ENCODE measurements at places on chromosomes 5 and 9.

- no peaks in the 10 kb centered on the region for H3K4me1 ChIP-seq
- no peaks in the 10 kb centered on the region for H3K27me3 ChIP-seq
- no peak overlapping the region for H3K4me3 ChIP-seq
- H3K36me3 ChIP-seq = no peaks in the 10 kb centered on the region
Observed at GRCh38 chr9:109721001-109721400, 59.0 kb upstream of the PALM2AKAP2 start.

DNA sequence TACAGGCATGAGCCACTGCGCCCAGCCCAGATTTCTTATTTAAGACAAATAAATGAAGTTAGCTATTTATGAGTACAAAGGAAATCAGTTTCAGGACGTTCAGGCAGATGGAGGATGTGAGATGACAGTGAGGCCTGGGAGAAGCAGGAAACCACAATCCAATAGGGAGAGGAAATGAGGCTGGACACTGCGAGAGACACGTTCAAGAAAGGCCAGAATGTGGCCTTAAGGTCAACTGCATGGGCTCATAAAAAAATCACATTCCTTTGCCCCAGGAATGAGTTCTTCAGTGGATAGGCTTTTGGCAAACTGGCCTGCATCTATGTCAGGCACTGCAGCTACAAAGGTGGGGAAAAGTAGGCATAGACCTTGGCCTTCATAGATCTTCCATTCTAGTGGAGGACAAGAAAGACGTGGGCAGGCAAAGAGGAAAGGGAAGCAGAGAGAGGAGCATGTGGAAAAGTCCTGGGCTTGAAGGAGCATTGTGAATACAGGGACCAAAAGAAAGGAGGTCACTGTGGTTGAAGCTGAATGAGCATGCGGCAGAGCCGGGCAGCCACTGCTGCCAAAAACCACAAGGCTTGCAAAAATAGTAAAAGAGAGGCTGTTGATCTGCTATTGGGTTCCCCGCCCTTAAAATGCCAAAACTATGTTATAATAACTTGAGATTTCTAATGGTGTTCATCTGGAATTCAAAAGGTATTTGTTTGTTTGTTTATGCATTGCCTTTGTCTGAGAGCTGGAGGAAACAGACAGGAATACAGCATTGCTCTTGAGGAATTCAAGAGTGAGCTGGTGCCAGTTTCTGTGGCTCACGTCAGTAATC lies 133.0 kb downstream of the GNA14 start:
- no peak for DNase-seq
- H3K4me1 ChIP-seq = no peaks in the 10 kb centered on the region
- H3K27ac ChIP-seq = no peak overlapping the region

DNA sequence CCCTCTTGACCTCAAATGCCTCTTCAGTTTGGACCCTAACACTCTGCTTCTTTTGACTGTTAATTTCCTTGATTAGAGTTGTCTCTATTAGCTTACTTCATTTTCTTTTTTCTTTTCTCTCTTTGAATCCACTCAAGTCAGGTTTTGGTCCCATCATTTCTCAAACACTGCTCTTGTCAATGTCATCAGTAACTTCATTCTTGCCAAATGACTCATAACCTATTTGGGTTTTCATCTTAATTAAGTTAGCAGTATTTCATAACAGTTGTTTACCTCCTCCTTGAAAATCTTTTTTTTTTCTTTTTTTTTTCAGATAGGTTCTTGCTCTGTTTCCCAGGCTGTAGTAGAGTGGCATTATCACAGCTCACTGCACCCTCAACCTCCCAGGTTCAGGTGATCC lies 119.6 kb downstream of the PARP8 start:
- no peak overlapping the region for H3K4me3 ChIP-seq
- H3K36me3 ChIP-seq = peaks cover 21% of the 10 kb centered on the region
- no peak overlapping the region for H3K27ac ChIP-seq

DNA sequence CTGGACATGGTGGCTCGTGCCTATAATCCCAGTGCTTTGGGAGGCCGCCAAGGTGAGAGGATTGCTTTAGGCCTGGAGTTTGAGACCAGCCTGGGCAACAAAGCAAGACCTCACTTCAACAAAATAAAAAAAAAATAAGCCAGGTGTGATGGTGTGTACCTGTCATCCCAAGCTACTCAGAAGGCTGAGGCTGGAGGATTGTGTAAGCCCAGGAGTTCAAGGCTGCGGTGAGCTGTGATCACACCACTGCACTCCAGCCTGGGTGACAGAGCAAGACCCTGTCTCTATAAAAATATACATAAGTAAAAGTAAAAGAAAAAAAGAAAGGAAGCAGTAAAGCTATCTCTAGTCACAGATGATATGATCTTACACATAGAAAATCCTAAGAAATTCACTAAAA lies 59.5 kb upstream of the SYNPO start:
- no peak for DNase-seq
- no peak overlapping the region for H3K27ac ChIP-seq
- H3K4me3 ChIP-seq = no peak overlapping the region

GRCh38 chr9:35366627-35367026 lies 123.3 kb upstream of the RUSC2 start:
- peaks cover 14% of the 10 kb centered on the region for H3K36me3 ChIP-seq
- H3K4me3 ChIP-seq = no peak overlapping the region
- H3K27ac ChIP-seq = no peak overlapping the region
- no peak for DNase-seq

- H3K4me1 ChIP-seq = peaks cover 5% of the 10 kb centered on the region
- no peaks in the 10 kb centered on the region for H3K27me3 ChIP-seq
- DNase-seq = no peak
- H3K27ac ChIP-seq = no peak overlapping the region
- H3K4me3 ChIP-seq = no peak overlapping the region
Observed at GRCh38 chr5:59795141-59795540, 98.4 kb downstream of the PDE4D start.

GRCh38 chr9:69297300-69297980 lies 27.6 kb upstream of the ENTREP1 start:
- no peak overlapping the region for H3K27ac ChIP-seq
- H3K36me3 ChIP-seq = no peaks in the 10 kb centered on the region
- H3K4me1 ChIP-seq = no peaks in the 10 kb centered on the region
- no peak overlapping the region for H3K4me3 ChIP-seq
- no peaks in the 10 kb centered on the region for H3K27me3 ChIP-seq

DNA sequence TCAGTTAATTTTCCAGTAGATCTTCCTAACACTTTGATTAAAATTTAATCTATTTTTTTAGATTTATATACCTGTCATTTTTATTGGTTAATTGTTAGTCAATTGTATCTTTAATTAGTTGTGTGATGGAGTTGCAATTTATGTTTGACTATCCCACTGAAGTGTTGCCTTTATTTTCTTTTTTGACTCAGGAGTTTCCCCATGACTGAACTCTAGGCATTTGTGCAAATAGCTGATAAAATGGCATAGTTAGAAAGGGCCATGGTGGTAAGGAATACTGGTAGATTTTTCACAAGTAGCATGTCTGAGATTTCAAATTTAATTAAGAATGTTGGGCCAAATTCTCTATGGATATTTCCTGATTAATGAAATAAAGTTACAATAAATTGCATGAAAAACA lies 273.1 kb upstream of the DAB2 start:
- DNase-seq = no peak
- no peak overlapping the region for H3K27ac ChIP-seq
- H3K36me3 ChIP-seq = no peaks in the 10 kb centered on the region
- H3K4me3 ChIP-seq = no peak overlapping the region
- no peaks in the 10 kb centered on the region for H3K27me3 ChIP-seq

- H3K36me3 ChIP-seq = no peaks in the 10 kb centered on the region
- H3K4me1 ChIP-seq = no peaks in the 10 kb centered on the region
- no peak overlapping the region for H3K27ac ChIP-seq
- H3K4me3 ChIP-seq = no peak overlapping the region
- DNase-seq = no peak
Observed at GRCh38 chr5:73314395-73315257, 134.0 kb downstream of the FOXD1 start.

GRCh38 chr5:106307265-106307664 lies 1363.5 kb downstream of the EFNA5 start:
- no peaks in the 10 kb centered on the region for H3K27me3 ChIP-seq
- H3K36me3 ChIP-seq = no peaks in the 10 kb centered on the region
- H3K27ac ChIP-seq = no peak overlapping the region
- no peak for DNase-seq

DNA sequence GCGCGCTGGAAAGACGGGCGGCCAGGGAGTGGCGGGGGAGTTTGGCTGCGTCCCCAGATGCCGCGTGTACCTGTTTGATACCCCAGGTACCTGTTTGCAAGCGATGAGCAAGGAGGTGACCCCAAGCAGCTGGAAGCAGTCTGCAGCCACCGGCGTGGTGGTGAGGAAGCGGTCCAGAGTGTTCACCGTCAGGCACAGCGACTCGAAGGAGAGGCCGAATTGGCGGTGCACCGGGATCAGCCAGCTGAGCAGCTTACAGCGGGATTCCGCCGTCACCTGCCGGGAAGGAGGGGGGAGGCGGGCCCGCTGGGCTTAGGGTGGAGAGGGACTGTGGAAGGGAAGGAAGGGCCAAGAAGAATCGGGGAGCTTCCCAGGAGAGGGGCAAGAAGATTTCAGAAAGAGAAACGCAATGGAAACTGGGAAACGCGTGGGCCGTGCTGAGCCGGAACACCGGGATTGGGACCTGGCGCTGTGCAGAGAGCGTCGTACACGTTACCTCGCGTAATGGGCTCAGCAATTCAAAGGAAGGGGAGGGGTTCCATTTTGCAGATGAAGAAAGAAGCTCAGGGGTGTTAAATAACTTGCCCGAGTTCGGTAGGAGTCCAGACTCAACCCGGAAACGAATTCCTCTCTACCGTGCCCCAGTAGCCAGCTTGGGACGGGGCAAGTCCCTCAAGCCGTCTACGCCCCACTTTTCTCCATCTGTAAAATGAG lies 980 bp downstream of the CCNO start:
- peak overlapping the region; percentile 62 for H3K4me3 ChIP-seq
- peak overlapping the region; percentile 27 for H3K27ac ChIP-seq
- peak; percentile 53 for DNase-seq

- H3K4me1 ChIP-seq = peaks cover 4% of the 10 kb centered on the region
- H3K27me3 ChIP-seq = no peaks in the 10 kb centered on the region
- peaks cover 34% of the 10 kb centered on the region for H3K36me3 ChIP-seq
- H3K4me3 ChIP-seq = peak overlapping the region; percentile 84
- H3K27ac ChIP-seq = peak overlapping the region; percentile 70
- DNase-seq = no peak
Observed at GRCh38 chr9:107486674-107487520, 2.7 kb downstream of the KLF4 start.

GRCh38 chr5:172630482-172630881 lies 10.6 kb upstream of the NEURL1B start:
- peak; percentile 15 for DNase-seq
- no peaks in the 10 kb centered on the region for H3K27me3 ChIP-seq
- H3K4me3 ChIP-seq = no peak overlapping the region
- no peak overlapping the region for H3K27ac ChIP-seq
- H3K4me1 ChIP-seq = no peaks in the 10 kb centered on the region
- H3K36me3 ChIP-seq = no peaks in the 10 kb centered on the region

DNA sequence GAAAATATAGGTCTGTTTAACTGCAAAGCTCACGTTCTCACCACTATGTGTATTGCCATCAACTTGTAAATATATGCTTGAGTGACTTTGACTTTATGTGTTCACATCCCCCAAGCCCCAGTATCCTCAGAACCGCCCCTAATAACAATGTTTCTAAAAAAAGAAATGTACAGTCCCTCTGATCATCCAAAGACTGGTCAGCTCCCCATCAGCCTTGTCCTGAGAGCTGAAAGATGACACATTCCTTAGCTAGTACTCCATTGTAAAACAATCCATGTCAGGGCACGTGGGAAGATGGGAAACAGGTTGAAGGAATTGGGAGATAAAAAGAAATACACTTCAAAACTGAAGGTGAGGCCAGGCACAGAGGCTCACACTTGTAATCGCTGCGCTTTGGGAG lies 279.4 kb upstream of the WWC1 start:
- H3K36me3 ChIP-seq = no peaks in the 10 kb centered on the region
- H3K4me1 ChIP-seq = no peaks in the 10 kb centered on the region
- no peak overlapping the region for H3K4me3 ChIP-seq
- H3K27ac ChIP-seq = no peak overlapping the region
- H3K27me3 ChIP-seq = no peaks in the 10 kb centered on the region

Measured in Peyer's patch (tissue), 4 donors.